ENCODE measurements at places on chromosomes 1 and 21. TPM values are rescaled to one million over a fixed set of nuclear protein-coding genes. Genes with fewer than 3 reads are reported as not detected.

- DNase-seq = no peak
- no peak overlapping the region for H3K4me3 ChIP-seq
- no peaks in the 10 kb centered on the region for H3K36me3 ChIP-seq
- no peaks in the 10 kb centered on the region for H3K27me3 ChIP-seq
- peaks cover 9% of the 10 kb centered on the region for H3K4me1 ChIP-seq
These were observed 95.6 kb downstream of the CD58 start for GRCh38 chr1:116474921-116475849.

DNA sequence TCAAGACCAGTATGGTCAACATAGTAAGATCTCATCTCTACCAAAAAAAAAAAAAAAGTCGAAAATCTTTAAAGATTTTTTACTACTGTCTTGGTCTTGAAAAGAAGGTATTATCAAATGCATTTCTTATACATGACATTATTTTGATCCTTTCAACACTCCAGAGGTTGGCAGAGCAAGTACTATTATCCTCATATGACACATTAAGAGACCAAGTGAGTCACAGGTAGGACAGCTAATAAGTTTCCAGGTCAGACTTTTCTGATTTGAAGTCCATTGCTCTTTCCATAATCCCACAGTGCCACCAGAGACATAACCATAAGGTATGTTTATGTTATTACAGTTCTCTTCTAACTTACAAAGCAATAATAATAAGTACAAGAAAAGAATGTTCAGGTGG, 15.2 kb downstream of the DBT start:
- no peak overlapping the region for H3K27ac ChIP-seq
- no peaks in the 10 kb centered on the region for H3K27me3 ChIP-seq
- no peak for DNase-seq
- H3K4me1 ChIP-seq = no peaks in the 10 kb centered on the region

TTC22 gene
- 1.2 TPM for total RNA-seq

DNA sequence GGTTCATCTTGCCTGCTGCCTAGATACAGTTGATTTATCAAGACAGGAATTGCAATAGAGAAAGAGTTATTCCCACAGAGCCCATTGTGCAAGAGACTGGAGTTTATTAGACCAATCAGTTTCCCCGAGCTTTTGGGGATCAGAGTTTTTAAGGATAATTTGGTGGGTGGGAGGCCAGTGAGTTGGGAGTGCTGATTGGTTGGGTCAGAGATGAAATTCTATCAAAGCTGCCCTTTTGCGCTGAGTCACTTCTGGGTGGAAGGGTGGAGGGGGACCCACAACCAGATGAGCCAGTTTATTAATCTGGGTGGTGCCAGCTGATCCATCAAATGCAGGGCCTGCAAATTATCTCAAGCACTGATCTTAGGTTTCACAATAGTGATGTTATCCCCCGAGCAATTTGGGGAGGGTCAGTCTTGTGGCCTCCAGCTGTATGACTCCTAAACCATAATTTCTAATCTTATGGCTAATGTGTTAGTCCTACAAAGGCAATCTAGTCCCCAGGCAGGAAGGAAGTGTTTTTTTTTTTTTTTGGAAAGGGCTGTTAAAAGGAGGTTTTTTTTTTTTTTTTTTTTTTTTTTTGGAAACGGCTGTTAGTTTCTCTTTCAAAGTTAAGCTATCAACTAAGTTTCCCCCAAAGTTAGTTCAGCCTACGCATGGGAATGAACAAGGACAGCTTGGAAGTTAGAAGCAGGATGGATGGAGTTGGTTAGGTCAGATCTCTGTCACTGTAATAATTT, 7.4 kb downstream of the SLC16A4 start:
- H3K4me1 ChIP-seq = no peaks in the 10 kb centered on the region
- no peaks in the 10 kb centered on the region for H3K27me3 ChIP-seq

CTSK gene
- total RNA-seq = 153 TPM
